CD4-positive, alpha-beta T cell treated with Interleukin-12 subunit alpha and Interleukin-12 subunit beta, for 1 hour (primary cell): ENCODE measurements at places on chromosomes 7 and 10.

GRCh38 chr10:80281784-80282765 lies 7.4 kb downstream of the MAT1A start:
- DNase-seq, result no peak

DNA sequence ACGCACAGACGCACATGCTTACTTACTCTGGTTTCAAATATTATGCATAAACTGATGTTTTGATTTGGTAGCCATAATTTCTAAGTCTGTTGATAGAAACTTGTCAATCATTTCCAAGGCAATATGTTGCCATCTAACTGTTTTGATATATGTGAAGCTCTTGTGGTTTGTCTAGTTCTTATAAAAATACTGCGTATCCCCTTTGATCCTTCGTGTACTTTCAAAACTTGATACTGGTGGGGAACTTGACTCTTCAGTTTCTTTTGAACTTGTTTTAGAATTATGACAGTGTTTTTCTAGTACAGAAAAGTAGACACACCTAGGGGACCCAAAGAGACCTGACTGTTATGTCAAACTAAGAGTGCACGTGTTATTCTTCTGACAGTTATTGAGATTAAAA lies 708.0 kb downstream of the LRMDA start:
- DNase-seq, result no peak

- no peak for DNase-seq
These were observed 116.3 kb downstream of the MDFIC start for GRCh38 chr7:115038158-115038557.

GRCh38 chr7:104156842-104157277 lies 51.0 kb downstream of the ORC5 start:
- peak; percentile 14 for DNase-seq

DNA sequence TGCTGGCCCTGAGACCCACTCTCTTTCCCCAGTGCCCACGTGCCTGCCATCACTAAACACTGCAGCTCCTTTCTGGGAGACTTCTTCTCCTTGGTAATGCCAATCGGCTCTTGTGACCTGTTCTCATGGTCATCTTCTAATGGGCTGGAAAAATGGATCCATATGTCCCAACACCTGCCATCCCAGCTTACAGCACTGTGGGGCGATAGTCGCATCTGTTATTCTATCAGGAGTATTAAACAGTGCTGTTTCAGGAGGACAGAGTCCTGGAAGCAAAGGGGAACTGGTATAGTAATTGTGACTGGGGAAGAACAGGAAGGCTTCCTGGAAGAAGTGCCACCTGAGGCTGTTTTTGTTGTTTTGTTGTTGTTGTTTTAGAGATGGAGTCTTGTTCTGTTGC lies 411.2 kb downstream of the GLRX3 start:
- no peak for DNase-seq

DNA sequence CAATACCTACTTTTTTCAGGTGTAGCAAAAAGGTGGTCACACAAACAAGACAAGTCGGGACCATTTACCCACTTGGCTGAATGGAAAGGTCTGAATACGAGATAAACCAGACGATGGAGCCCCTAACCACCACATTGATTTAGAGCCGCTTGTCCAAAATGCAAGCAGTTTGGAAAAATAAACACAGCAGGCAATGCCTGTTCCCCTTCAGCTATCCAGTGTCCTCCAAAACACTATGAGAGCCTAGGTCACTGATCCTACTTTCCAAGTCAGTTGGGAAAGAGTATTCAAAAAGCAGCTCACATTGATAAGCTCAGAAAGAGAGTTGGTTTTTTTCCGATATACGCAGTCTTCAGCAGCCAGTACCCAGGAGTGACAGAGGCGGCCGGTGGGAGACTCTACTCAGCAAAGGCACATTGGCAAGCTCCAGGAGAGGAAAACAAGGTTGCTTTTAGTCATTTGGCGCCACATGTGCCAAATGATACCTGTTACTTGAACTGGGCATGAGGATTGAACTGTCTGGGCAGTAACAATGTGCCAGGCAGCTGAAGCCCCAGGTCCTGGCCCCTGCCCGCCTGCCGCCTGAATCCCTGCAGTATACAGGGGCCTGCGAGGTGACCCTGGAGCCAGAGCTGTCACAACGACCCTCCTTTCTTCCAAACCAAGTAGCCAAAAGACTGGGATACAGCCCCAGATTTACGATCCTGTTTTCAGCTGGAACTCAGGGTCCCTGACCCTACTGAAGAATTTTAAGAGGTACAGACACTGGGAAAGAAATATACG lies 109.8 kb downstream of the PIP4K2A start:
- DNase-seq, result no peak

DNA sequence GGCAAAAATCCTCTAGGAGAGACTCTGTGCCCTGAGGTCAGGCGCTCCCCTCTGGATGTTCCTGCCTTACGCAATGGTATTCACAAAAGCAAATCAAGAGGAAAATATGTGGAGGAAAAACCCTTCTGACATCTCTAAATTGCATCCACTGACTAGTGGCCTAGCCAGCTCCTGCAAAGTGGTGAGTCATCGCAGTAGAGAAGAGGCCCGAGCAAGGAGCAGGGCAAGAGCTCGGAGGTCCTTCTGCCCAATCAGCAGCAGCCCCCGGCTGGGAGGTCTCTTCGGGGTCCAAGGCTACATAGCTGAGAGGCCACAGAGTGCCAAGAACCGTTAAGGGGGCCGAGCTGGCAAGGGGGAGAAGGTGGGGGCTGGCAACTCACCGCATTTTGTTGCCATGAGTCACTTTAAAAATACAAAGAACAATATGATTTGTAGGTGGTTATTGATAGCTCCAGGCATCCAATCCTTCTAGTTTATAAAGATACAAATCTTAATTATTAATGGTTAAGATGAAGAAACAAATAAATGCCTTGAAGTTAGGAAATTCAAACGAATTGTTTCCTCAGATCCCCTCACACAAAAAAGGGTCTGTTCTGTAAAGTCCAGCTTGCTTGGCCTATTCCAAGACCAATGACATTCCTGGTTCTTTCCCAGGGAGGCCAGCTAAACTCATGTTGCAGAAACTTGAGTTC lies 161.6 kb downstream of the PKD1L1 start:
- no peak for DNase-seq

GRCh38 chr10:12459340-12459739 lies 110.0 kb downstream of the CAMK1D start:
- no peak for DNase-seq

DNA sequence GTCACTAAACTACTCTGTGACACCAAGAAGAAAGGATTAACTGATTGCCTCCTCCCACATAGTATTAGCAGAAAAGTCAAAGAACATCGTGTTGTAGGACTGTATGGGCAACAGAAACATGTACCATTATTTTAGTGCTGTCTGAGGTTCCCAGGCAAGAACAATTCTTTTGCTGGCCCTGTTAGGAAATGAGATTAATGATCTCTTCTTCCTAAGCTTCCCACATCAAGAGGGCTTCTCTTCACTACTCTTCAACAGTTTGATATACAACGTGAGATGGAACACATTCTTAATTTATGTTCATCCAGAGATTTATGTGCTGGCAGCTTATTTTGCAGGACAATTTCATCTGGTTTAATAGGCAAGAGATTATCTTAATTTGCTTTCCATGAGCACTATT lies 219.6 kb downstream of the DOCK4 start:
- DNase-seq, result no peak

DNA sequence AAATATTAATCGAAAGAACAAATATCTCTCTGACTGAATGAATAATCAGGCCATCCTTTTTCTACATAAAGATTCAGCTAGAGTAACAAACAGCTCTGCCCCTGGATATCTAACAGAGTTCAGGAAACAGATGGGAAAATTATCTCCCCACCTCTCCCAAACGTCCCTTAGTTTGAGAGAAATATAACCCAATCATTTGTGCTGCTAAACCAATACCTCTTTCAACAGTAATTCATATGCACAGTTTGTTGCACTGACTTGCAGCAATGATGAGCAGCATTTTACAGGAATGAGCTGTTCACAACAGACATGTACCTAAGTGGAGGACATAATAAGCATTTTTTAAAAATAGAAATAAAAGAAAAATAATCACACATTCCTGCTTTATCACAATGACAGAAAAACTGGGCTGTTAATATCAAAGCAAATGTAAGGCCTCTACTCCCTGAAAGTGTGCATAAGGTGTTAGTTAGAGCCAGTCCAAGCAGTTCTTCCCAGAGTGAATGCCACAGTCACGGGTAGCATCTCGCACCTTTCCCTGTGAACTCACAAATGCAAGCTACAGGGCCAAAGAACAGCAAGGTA lies 2.3 kb downstream of the CREB3L2 start:
- no peak for DNase-seq

- DNase-seq, result no peak
These were observed 160.3 kb upstream of the KLF14 start for GRCh38 chr7:130894146-130894908.

DNA sequence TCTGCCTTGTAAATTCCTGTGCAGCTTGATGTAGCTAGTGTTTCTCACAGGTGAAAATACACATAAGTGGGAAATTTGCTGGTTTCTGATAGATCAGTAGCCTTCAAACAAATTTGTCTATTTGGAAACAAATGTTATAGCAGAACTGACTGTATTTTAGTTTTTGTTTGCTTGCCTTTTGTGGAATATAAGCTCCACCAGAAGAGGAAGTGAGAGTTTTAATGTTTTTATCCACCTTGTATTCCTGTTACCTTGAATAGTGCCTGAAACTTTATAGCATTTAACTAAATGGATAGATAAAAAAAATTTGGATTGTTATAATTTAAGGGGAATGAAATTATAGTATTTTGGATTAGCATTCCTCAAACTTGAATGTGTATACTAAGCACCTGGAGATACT lies 9.8 kb downstream of the WAC start:
- DNase-seq, result no peak

DNA sequence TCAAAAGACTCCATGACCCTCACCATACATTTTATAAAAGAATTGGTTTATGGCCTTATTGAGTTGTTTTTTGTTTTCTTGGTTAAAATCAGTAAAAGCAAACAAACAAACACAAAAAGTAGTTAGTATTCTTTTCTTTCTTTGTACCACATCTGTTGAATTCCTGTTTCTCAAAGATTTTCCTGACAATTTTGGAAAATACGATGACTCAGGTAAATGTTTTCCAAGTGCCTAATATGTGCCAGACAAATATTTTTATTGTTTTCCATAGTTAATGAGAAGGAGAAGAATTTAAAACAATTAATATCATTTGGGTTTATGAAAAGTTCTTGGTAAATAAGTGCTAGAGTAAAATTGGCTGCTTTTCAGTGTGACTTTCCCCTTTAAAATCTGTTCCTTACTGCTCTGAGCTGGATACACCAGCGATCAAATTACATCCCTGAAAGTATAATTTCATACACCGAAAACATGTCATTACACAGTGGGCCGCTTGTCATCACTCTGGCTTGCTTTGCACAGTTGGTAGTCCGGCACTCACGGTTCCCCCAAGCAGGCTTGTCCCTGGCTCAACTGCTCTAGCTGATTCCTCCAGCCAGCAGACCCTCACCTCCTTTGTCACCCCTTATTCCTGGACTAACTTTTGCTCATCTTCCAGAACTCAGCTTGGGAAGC lies 80.5 kb downstream of the TBXAS1 start:
- no peak for DNase-seq

- DNase-seq, result no peak
These were observed 177.2 kb downstream of the FANK1 start for GRCh38 chr10:126073606-126074005.

- no peak for DNase-seq
These were observed 49.1 kb upstream of the CDC14C start for GRCh38 chr7:48875045-48875916.

- no peak for DNase-seq
These were observed 22.0 kb upstream of the CUX1 start for GRCh38 chr7:101795461-101795860.

GRCh38 chr7:1529383-1530116 lies 952 bp upstream of the MAFK start:
- no peak for DNase-seq

- DNase-seq, result no peak
These were observed 237.4 kb downstream of the WDR11 start for GRCh38 chr10:121088524-121088923.

- no peak for DNase-seq
These were observed 453.5 kb downstream of the AUTS2 start for GRCh38 chr7:70051726-70052125.

GRCh38 chr7:107091306-107091705 lies 46.8 kb downstream of the PRKAR2B start:
- no peak for DNase-seq

- DNase-seq, result no peak
These were observed 306.2 kb upstream of the AKR1E2 start for GRCh38 chr10:4519658-4520402.

DNA sequence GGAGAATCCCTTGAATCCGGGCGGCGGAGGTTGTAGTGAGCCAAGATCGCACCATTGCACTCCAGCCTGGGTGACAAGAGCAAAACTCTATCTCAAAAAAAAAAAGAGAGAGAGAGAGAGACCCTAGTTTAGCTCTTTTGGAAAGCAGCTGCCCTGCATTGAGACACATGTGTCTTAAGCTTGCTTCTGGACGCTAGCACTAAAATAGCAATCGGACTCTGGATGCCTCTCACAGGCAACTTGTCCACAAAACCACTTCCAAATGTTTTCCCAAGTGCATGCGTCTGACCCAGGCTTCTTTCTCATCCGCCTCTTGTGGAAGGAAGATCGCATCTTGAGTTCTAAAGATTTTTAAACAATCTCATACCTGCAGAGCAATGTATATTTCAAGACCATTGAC lies 182.7 kb downstream of the CUX1 start:
- no peak for DNase-seq

- peak; percentile 20 for DNase-seq
These were observed 16.4 kb upstream of the RUFY2 start for GRCh38 chr10:68423522-68423921.

GRCh38 chr7:29040579-29040925 lies 82.4 kb upstream of the TRIL start:
- DNase-seq, result no peak

GRCh38 chr10:16902606-16903005 lies 85.4 kb upstream of the RSU1 start:
- no peak for DNase-seq

GRCh38 chr7:75867390-75867717 lies 11.5 kb upstream of the RHBDD2 start:
- DNase-seq, result no peak

GRCh38 chr7:44201813-44202212 lies 1.0 kb downstream of the YKT6 start:
- DNase-seq, result no peak

- no peak for DNase-seq
These were observed 111.6 kb upstream of the GLI3 start for GRCh38 chr7:42348631-42349030.
